ENCODE measurements at places on chromosomes 11 and 22.

DNA sequence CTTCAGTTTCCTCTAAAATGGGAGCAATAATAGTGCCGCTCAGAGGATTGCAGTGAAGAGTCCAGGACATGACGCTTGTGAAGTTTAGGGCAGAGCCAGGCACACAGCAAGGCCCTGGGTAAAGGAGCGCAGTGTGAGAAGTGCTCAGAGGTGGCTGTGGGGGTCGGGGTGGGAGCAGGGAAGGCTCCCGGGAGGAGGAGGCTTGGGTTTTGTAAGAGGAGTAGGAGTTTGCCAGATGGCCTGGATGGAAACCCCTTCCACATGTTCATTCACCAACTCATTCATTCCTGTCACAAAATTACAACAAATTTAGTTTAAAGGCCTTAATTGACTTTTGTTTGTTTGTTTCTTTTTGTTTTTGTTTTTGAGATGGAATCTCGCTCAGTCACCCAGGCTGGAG lies 17.0 kb downstream of the CRYBB2 start:
- DNase-seq = no peak

- no peak for DNase-seq
Observed at GRCh38 chr11:61298663-61299244, 3.6 kb upstream of the VWCE start.

DNA sequence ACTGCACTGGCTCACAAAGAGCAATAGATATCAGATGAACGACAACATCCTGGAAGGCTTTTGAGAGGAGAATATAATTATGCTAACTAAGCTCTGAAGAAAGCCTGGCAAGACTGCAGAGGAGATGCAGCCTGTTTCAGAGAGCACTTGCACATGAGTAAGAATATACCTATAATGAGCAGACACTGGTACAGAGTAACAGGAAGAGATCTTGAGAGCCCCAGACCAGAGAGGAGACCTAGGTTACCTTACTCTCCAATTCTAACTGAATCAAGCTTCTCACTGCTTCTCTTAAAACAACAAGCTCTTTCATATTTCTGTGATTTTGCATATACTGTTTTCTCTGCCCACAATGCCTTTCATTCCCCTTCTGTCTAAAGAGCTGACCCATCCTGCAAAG lies 66.5 kb downstream of the FAM168A start:
- no peak for DNase-seq

DNA sequence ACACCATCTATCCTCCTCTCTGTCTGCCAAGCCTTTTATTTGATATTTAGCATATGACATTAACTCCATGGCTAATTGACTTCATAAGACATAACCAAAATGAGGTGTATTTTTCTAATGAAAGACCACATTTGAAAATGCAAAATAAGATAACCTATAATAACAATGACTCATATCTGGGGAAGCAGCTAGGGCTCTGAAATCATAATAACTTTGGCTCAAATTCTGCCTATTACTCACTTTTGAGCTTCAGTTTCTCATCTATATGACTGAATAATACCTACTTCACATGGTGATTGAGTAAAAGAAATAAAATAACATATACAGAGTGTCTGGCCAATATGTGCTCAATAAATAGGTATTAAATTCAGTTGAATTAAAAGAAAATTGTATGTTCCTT lies 1419.8 kb upstream of the TENM4 start:
- no peak for DNase-seq

GRCh38 chr11:12885717-12886239 lies 123.3 kb upstream of the RASSF10 start:
- no peak for DNase-seq

GRCh38 chr22:19876941-19877625 lies 22.4 kb upstream of the GNB1L start:
- no peak for DNase-seq

GRCh38 chr11:128686021-128686741 lies 7.7 kb upstream of the FLI1 start:
- DNase-seq = no peak

DNA sequence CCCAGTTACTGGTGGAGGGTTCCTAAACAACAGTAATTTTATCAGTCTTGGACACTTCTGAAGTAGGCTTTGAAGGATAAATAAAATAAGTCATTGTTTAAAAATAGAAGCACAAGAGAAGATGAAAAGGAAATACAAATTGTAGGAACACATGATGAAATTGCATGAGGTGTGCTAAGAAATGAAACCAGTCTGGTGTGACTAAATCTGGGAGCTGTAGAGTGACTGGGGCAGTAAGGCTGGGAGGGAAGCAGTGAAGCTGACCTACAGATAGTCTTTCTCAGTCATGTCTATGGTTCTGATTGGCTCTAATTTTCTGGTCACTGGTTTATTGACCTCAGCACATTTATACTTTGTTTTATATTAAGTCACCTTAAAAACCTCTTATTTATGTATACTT lies 139.1 kb downstream of the SLC17A6 start:
- DNase-seq = no peak

DNA sequence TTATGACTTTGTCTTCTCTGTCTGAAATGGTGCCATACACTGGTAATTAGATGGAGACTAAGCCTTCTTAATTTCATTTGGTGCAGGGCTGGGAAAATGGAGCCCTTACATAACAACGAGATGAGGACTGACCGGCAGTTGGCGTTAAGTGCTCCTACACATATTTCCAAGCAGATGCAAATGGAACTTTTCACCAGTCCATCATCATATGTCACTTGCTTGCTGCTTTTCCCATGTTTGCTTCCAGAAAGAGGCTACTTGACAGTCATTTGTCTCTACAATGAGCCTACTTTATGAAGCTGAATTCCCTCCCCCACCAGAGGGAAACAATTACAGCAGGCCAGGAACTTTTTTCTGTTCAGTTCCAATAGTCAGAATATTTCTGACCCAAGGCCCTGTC lies 32.6 kb downstream of the SVIP start:
- no peak for DNase-seq
